ENCODE measurements at places on chromosomes 4 and X.
A peak's percentile ranks its signal among the peaks of the same experiment; 100 is the strongest.

- DNase-seq: no peak
These were observed 1.7 kb upstream of the MXRA5 start for GRCh38 chrX:3348191-3348590.

DNA sequence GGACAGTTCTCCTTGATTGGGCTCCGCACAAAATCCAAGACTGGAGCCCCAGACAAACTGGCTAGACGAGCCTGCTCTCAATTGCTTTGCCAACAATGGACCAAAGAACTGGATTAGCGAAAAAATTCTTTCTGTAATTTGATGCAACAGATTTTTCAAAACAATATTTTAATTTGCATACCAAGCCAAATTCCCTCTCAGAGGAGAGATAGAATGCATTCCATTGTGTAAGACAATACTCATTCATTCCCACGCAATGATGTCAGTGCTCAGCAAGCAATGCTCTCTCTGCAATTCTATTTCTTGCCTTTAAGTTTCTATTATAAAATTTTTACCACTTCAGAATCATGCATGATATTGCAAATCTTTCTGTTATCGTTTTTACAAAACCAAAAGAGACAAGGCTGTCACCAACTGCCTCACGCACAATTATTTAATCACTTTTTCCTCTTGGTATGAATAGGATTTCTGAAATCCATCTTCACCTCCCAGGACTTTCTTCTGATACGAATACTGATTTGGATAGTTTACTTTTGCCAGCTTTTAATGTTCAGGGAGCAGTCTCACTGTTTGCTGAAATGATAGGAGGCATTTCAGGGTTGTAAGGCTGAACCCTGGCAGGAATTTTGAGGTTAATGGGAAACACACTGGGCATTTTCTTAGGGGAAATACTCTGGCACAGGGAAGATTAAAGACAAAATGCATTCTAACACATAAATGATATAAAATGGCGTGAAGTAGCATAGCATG, 46.1 kb upstream of the HCCS start:
- no peak for DNase-seq

DNA sequence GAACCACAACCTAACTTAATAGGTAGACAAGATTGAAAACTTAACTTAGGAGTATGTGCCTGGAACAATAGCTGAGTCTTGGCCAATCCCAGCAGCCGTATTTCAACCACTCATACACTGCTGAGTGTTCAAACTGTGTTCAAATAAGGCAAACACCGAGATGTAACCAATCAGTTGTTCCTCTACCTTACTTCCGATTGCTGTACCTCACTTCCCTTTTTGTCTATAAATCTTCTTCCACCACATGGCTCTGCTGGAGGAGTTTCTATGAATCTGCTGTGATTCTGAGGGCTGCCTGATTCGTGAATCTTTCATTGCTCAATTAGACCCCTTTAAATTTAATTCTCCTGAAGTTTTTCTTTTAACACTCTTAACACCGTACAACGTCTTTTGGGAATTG, 108.0 kb downstream of the ANAPC4 start:
- DNase-seq: no peak

DNA sequence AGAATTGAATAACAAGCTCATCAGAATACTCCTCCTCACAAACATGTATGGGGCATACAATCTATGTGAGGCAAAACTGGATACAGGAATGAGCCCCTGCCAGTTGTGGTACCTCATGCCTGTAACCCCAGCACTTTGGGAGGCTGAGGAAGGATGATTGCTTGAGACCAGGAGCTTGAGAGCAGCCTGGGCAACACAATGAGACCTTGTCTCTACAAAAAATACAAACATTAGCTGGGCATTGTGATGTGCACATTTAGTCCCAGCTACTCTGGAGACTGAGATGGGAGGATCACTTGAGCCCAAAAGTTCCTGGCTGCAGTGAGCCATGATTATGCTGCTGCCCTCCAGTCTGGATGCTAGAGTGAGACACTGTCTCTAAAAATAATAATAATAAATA, 611.0 kb downstream of the NLGN4X start:
- no peak for DNase-seq

GRCh38 chrX:74540635-74541249, 73.7 kb downstream of the RLIM start:
- DNase-seq: no peak

- no peak for DNase-seq
These were observed 2691.0 kb downstream of the PCDH7 start for GRCh38 chr4:33411182-33411581.

DNA sequence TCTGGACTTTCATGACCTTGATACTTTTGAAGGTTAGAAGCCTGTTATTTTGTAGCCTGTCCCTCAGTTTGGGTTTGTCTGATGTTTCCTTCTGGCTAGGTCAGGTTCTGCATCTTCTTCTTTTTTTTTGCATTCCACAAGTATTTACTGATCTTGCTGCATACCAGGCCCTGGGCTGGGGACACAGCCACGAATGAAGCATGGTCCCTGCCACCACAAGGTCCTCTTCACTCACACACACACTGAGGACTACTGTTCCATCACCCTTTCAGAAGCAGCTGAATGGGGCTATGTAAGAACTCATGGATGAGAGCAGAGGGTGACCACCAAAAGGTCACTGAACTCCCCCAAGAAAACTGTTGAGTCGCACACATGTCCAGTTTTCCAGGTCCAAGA, 39.2 kb downstream of the USP11 start:
- no peak for DNase-seq

DNA sequence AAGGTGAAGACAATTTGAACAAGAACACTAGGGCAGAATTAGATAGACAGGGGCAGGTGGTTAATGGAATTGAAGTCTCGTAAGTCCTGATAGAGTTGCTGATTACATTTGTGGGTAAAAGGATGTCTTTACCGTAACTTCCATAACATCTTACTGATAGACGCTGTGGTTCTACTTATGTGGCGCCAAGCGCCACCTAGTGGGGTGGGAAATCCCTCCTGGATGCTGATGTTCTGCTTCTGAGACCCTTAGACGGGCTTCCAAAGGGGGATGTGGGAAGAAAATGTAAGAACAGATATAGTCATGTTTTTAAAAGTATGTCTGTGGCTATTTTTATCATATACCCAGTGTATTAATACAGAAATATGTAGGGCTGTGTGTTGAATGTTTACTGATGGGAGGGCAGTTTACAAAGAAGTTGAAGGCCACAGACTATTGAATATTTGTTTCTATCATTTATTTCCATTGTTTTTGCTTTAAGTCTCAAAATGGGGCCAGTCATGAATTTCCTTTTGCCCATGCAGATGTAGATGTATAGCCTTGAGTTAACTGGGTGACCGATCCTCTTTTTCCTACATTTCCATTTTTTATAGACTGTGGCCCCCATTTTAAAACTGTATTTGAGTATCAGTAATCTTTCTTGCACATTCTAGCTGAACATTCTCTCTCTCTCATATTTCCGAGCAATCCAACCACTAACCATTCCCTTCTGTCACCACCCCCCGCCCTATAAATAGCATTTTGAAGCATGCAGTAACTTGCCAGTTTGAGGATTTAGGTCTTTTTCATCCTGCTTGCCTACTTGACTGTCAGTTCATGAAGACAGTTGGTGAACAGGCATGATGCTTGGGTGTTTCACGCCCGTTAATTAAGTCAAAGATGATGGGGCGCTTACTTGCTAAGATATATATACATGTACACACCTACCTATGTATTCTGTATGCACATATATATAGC, 12.1 kb upstream of the TLR8 start:
- DNase-seq: peak; percentile 28

- no peak for DNase-seq
These were observed 33.5 kb downstream of the CTBP1 start for GRCh38 chr4:1215141-1216075.

GRCh38 chr4:57426779-57427395, 316.7 kb upstream of the IGFBP7 start:
- DNase-seq: peak; percentile 81

GRCh38 chrX:24055043-24055356, 244 bp downstream of the EIF2S3 start:
- DNase-seq: no peak

DNA sequence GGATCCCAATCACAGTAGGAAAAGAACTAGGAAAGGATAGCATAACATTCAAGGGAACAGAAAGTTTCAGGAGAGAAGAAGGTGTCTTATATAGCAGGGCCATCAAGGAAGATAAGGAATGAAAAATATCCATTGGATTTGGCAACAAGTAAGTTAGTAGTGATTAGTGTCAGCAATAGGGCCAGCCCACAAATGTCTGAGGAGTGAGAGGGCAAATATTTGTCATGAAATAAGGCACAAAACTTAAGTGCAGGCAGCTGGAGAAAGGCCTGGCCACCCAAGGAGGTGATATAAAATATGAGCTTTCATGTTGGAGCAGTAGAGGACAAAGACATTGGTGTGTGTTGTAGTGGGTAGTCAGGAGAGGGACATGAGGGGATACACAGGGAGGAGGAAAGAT, 132.1 kb downstream of the COL4A6 start:
- no peak for DNase-seq

DNA sequence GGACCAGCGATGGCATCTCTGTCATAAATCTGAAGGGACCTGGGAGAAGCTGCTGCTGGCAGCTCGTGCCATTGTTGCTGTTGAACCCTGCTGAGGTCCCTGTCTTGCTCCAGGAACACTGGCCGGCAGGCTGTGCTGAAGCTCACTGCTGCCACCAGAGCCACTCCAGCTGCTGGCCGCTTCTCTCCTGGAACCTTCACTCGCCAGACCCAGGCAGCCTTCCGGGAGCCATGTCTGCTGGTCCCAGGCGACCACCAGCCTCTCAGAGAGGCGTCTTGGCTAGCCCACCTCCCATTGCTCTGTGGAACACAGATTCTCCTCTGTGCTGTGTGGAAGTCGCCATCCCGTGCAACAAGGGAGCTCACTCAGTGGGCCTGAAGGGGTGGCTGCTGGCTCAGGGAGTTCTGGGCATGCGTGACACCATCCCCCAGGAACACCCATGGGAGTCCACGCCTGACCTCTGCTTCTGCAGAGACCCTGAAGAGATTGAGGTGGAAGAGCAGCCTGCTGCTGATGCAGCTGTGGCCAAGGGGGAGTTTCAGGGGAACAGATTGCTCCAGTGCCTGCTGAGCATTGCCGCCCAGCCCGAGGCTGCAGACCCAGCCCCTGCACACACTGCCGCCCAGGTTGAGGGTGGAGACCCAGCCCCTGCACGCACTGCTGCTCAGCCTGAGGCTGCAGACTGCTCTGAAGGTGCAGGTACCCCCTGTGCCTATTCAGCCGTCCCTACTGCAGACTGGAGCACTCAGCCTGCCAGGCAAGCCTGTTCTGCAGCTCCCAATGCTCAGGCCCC, 33.1 kb upstream of the CYP4V2 start:
- DNase-seq: no peak

DNA sequence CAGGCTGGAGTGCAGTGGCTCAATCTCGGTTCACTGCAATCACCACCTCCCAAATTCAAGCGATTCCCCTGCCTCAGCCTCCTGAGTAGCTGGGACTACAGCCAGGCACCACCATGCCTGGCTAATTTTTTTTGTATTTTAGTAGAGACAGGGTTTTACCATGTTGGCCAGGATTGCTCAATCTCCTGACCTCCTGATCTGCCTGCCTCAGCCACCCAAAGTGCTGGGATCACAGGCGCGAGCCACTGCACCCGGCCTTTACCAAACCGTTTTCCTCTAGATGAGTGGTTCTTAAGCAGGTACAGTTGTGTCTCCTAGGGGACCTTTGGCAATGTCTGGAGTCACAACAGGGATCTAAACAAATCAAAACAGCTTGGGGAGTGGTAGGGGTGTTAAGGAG, 11.6 kb downstream of the AMELX start:
- no peak for DNase-seq

GRCh38 chr4:182808673-182809416, 108.3 kb downstream of the DCTD start:
- DNase-seq: no peak

DNA sequence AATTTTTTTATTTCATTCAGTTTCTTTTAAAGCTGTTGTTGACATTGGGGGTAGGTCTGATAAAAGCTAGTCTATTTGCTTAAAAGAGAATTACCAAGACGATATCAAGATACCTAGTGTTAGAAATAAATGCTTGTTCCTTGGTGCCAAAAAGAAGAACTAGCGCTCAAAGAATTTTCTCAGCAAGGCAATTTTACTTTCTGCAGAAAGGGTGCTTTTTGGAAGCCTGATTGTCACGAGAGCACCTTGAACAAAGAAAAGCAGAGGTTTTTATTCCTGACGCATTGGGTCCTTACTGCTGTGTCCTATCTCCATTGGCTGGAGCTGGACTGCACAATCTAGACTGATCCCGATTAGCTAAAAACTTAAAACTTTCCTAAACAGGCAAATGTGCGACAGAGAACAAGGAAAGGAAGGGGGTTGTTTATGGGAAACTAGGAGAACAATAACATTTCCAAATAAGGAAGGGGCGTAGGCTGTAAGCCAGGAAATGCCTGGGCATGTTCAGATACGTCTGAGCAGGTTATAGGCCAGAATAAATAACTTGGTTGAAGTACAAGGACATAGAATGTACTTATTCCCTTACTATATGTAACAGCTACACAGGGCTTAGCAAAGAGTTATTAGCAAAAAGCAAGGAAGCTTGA, 50.3 kb upstream of the STPG2 start:
- no peak for DNase-seq

- DNase-seq: no peak
These were observed 162.4 kb upstream of the FMR1 start for GRCh38 chrX:147749308-147749707.

Data from WTC11 (cell line).